Fibroblast of skin of right biceps (primary cell): ENCODE measurements at places on chromosomes 1 and 21.

- DNase-seq, result no peak
Observed at GRCh38 chr1:6861075-6861724, 75.9 kb downstream of the CAMTA1 start.

DNA sequence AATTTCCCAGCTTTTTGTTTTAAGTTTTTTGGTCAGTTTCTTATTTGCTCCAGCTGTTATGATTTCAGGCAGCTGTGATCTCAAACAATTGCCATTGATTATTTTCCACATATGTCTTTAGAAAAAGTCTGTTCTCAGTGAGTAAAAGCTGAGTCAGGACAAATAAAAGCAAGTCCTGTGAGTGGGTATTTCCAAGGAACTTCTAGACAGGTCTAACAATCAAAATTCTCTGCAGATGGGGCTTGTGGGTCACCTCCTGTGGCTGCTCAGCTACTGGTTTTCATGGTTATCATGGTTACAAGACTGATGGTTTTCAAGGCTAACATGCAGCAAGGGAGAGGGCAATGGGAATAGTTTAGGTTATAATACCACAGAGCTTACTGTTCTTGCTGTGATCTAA, 585.7 kb downstream of the LMO4 start:
- DNase-seq, result no peak

- DNase-seq, result no peak
Observed at GRCh38 chr21:44992608-44993031, 52.8 kb downstream of the SLX9 start.

DNA sequence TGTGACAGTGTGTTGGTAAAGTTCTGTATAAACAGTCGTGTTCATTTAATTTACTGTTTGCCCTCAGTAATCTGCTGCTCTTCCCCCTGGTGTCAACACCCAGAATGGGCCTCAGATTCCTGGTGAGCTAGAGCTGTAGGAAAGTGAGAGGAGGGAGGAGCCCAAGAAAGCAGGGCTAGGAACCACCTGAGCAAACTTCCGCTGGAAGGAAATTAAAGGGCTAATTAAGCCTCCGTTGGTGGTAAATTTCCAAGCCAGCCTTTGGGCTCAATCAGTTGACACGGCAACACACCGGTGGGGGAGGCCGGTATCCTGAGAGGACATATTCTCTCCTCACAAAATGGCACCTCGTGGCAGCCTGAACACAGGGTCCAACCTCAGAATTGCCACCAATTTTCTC, 32.9 kb downstream of the RAB3B start:
- no peak for DNase-seq

- DNase-seq, result no peak
Observed at GRCh38 chr21:45125357-45125756, 51.0 kb downstream of the ADARB1 start.

DNA sequence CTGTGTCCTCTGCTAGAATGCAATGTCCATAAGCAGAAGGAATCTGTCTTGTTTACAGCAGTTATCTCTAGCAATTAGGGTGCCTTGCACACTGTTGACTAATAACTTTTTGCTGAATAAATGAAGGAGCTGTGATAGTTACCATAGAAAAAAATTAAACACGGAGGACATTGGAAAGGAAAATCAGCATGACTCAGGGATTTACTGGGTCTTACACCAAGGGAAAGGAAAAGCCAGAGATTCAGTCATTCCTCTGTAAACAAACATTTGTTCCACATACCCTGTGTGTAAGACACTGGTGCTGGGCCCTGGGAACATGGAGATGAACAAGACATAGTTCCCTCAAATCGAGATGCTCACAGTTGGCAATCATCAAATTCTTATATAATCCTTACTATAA, 183.3 kb downstream of the PTGER3 start:
- DNase-seq, result no peak

DNA sequence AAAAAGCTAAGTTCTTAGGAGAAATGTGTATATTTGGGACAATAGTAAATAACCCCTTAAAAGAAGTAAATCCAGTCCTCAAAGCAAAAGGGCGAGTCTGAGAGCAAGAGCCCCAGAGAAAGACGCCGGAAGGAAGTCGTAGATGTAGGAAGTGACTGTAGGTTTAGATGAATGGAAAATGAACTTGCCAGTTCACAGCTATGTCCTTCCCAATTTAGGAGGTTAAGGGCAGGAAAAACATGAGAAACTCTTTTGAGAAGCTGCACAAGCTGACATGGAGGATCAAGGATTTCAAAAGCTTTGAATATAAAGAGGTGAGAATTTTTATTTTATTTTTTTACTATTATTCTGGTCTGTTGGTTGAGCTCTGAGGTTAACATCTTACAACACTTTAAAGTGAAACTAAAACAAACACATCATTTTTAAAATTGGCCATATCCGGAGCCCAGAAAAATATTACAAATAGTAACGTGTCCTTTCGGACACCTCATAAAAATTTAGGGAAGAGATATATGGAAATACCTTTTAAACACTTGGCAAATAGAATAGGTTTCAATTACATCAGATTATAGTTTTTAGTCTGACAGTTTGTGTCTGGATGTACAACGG, 1178.6 kb downstream of the MRPL39 start:
- no peak for DNase-seq

DNA sequence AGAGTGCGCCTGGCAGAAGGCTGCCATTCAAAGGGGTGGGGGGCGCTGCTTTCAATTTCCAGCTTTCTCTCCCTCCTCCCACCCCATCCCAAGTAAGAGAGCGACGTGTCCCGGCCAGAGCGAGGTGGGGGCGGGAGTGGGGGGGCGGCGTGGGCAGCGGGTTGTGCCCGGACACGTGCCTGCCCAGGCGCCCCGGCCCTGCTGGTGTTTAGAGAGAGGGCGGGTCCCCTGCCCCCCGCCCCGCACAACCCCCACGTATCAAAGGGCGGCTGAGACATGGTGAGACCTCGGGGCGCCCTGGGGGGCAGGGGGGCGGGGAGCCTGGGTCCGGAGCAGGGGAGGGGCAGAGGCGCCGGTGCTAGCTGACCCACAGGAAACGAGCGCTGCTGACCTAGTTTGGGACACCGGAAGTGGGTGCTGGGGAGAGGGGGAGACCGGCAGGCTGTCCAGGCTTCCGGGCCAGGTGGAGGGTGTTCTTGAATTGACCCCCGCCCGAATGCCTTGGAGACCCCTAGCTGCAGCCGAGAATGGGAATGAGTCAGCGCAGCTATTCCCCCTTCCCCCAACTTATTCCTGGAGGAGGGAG, 1.3 kb downstream of the ZBTB7B start:
- DNase-seq, result peak; percentile 40

GRCh38 chr1:81144240-81144825, 656.4 kb upstream of the ADGRL2 start:
- no peak for DNase-seq

DNA sequence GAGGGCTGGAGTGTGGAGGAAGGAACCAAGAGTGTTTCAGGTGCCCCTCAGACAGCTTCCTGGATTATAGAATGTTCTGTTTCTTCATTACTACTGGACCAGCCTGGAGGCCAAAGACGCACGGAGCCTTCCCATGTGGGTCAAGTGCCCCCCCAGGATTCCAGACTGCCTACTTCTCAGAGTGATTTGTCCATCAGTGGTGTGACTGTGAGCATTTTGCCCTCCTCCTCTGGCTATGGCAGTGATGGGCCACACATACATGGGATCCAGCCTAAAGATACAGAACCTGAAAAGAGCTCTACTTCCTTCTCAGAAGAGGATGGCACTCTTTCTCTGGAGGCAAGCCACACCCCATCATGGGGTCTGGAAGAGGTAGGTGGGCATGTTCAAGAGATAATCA, 64.9 kb downstream of the MACF1 start:
- no peak for DNase-seq

DNA sequence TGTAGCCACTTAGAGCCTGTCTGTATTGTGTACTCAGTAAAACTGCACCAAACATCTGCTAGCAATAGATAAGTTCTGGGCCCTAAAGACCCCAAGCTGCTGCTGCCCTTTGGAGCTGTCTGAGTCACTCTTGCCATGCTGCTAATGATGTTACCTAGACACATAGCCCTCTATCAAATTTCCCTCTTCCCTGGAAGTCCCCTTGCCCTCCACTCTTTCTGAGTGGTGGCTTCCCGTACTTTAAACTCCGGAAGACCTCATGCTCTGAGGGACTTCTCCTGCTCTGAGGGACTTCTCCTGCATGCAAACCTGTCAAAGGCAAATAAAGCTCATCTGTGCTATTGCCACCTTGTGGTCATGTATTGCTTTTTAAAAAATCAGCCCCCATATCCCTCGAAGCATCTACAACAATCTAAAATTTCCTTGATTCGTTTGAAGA, 34.0 kb downstream of the FH start:
- DNase-seq, result peak; percentile 12

GRCh38 chr1:195962051-195962450, 646.2 kb downstream of the KCNT2 start:
- no peak for DNase-seq

DNA sequence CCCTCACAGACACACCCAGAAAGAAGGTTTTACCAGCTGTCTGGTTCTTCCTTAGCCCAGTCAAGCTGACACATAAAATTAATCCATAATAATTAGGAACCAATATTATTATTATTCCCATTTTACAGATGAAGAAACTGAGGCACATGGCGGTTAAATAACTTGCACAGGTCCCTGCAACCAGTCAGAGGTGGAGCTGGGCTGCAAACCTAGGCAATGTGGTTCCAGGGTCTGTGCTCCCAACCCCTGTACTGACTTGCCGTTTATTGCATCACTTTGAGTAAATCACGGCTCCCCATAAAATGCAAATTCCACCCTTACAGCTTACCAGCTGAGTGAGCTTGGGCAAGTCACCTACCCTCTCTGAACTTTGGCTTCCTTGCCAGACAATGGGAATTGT, 179.2 kb upstream of the POU3F1 start:
- no peak for DNase-seq

DNA sequence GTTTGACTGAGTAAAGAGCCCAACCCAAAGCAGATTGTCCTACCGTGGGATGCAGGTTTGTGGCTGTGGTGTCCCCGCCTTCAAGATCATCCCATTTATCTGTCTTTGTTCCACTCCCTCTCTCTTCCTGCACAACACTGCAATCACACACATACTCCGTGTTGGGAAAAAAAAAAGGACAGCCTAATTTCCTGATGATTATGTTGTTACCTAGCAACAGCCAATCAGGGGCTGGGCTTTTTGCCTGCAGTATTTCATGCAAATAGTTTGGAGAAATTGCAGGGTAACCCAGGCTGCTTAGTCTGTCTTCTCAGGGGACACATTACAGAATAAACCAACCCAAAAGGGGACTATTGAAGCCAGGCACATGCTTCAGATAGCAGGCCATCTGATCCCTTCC, 38.3 kb downstream of the PHC2 start:
- DNase-seq, result peak; percentile 60

- DNase-seq, result no peak
Observed at GRCh38 chr1:206969090-206969489, 1.2 kb downstream of the FCAMR start.

DNA sequence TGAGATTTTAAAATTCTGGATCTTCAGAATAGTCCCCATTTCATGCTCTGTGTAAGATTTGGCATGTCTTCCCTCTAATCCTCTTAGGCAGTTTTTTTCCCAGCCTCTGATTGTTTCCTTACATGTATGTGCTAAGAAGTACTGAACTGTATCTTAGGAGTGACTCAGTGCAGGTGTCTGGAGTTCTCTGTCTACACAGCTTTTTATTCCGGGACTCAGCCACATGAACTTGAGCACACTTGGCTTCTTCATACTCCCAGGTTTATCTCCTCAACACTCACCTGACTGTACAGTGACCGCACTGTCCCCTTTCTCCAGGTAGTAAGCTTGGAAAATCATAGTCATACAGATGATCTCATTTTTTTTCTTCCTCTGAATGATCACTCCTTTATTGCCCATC, 50.7 kb downstream of the SYT14 start:
- no peak for DNase-seq

DNA sequence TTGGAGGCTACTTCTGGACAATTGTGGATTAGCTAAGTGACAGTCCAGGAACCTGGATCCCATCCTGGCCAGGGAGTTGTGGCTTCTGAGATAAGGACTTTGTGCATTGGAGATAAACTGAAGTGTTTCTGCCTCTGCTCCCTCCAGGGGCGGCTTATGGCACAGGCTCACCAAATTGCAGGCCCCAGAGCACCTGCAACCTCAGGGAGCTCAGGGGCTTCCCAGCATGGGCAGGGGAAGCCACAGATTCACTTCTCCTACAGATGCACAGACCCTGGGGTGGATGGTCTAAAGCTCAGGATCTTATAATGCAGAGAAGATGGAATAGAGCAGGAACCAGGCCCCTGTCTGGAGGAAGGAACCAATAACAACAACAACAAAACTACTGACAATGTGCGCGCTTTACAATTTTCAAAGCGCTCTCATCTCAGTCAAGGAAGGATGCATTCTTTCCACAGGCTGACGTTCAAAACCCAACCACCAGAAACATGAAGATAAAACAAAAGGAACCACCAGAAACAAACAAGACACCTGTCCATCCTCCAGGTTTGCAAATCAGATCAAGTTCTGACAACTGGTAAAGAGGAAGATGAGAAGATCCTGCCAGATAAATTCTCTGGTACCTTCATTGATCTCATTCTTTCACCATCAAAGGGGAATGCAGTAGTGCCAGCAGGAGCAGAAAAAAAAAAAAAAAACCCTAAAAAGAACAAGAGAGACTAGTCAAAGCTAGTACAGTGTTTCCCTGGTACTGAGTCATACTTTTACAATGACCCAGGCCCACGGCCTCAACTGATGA, 121.0 kb upstream of the IRF2BP2 start:
- peak; percentile 91 for DNase-seq

GRCh38 chr1:55725378-55725777, 510.2 kb upstream of the USP24 start:
- DNase-seq, result peak; percentile 66

GRCh38 chr21:39136711-39137110, 46.5 kb downstream of the PSMG1 start:
- peak; percentile 58 for DNase-seq

GRCh38 chr21:43922949-43923348, 57.9 kb downstream of the AGPAT3 start:
- DNase-seq, result no peak

DNA sequence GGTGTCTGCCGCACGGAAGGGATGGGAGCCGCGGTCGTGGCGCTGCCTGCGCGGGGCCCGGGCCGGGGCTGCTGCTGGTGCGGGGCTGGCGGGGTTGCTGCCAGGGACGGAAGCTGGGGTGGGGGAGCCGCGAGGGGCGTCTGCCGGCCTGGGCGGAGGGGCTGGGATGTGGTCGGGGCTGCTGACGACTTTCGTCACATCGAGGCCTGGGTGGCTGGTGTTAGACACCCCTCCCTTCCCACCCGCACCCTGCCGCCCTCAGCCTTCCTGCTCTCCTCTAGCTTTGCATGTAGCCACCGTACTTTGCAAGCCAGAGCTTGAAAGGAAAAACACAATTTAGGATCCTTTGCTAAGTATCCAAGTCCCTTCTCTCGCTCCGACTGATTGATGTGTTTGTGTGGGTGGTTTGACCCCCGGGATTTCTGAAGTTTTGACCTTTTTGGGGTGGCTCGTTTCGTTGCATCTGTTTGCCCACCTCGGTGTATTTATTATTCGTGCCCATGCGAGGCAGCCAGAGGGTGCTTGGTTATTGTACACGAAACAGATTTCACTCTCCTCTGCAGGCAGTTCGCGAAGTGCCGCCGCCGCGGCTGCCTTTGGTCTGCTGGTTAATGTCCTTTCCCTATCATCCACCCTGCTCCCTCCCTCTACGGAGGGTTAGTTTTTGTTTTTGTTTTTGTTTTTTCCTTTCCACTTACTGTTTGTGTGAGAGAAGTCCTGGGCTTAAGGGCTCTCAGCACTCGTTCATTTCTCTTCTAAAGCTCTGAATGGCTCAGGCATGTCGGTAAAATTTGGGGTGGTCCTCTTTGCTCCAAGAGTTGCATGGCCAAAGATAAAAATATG, 868 bp downstream of the C1orf21 start:
- no peak for DNase-seq
